Small intestine (tissue), 16 donors: ENCODE measurements at places on chromosomes 2 and 18. TPM values are rescaled to one million over a fixed set of nuclear protein-coding genes. Genes with fewer than 3 reads are reported as not detected.

Gene CPS1
- 191 TPM for polyA plus RNA-seq

Gene SERPINB7
- polyA plus RNA-seq, result not detected

Gene EMILIN1
- 23.0 TPM for polyA plus RNA-seq

Gene OTX1
- not detected for polyA plus RNA-seq
